ENCODE measurements at places on chromosomes 6 and 20. TPM values are rescaled to one million over a fixed set of nuclear protein-coding genes. Genes with fewer than 3 reads are reported as not detected.

GRCh38 chr6:15245361-15246216, at the start of gene JARID2:
JARID2 (plus strand) TSS chr6:15246069; CDS start chr6:15246540, 471 bp downstream.
- H3K27ac ChIP-seq, result peak within 1 kb of the TSS; percentile 93
- peaks cover 11% of the 10 kb centered on the region for H3K36me3 ChIP-seq
- no peaks in the 10 kb centered on the region for H3K27me3 ChIP-seq
- DNase-seq, result peak; percentile 97
- peak within 1 kb of the TSS; percentile 93 for H3K4me3 ChIP-seq

DNA sequence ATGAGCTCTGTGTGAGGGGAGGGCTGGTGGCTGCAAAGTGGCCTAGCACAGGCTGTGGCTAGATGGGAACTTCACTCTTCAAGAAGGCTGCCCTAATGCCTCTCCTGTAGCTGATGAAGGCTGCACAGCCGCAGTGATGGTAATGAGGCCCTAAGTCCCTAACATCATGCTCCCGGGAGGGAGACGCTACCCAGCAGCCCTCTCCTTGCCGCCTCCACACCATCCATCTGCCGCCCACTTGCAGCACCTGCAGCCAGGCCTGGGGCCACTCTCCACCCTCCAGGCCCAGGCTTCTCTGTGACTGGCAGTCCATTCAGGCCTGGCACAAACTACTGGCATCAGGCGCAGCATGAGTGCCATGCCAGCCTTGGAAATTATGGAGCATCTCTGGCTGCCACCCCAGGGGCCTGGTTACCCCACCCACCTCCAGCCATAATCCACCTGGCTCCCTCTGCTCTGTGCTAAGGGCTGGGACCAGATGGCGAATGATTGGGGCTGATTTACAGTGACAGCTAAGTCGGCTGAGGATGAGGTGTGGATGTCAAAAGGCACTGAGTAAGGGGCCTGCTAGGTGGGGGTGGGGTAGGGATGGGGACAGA, 284.2 kb downstream of the LRFN2 start:
- H3K27ac ChIP-seq, result no peak overlapping the region
- no peak overlapping the region for H3K4me3 ChIP-seq
- no peak for DNase-seq
- no peaks in the 10 kb centered on the region for H3K4me1 ChIP-seq

HLA-F gene
- 522 TPM for total RNA-seq

HLA-DPB1 gene
- 64.1 TPM for total RNA-seq

SLC32A1 gene
- total RNA-seq, result 0.19 TPM

- H3K4me1 ChIP-seq, result peaks cover 35% of the 10 kb centered on the region
- peak overlapping the region; percentile 62 for H3K4me3 ChIP-seq
- H3K27ac ChIP-seq, result peak overlapping the region; percentile 85
- no peaks in the 10 kb centered on the region for H3K27me3 ChIP-seq
- DNase-seq, result no peak
Observed at GRCh38 chr20:59032713-59033059, 551 bp upstream of the ATP5F1E start.

GJA10 gene
- not detected for total RNA-seq

LIME1 gene
- total RNA-seq, result 96.8 TPM

WASF1 gene
- total RNA-seq, result 0.51 TPM

- H3K36me3 ChIP-seq, result no peaks in the 10 kb centered on the region
- no peak for DNase-seq
- H3K27ac ChIP-seq, result no peak overlapping the region
Observed at GRCh38 chr6:128899341-128900050, 16.6 kb downstream of the LAMA2 start.

PHF20 gene
- total RNA-seq, result 78.0 TPM

GGT7 gene
- 46.1 TPM for total RNA-seq

DNA sequence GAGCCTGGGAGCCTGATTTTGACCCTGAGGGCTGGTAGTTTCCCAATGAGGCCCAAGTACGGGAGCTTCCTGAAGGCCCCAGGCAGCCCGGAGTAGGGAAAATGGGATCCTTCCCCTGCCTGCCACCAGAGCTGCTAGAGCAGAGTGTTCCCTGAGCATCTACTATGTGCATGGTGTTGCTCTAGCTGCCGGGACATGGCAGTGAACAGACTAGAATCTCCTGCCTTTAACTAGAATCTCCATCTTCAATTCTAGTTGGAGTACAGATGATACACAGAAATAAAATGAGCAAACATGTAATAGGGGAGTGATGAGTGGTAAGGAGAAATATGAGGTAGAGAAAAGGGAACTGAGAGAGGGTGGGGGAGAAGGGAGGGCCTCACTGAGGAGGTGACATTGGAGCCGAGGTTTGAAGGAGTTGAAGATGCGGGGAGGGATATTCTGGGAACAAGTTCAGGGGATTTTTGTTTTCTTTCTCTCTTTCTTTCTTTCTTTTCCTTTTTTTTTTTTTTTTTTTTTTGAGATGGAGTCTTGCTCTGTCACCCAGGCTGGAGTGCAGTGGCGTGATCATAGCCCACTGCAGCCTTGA, 18.5 kb downstream of the VSTM2L start:
- DNase-seq, result no peak
- no peak overlapping the region for H3K4me3 ChIP-seq
- H3K27ac ChIP-seq, result no peak overlapping the region
- H3K27me3 ChIP-seq, result no peaks in the 10 kb centered on the region

KCNK5 gene
- total RNA-seq, result not detected
